Brain microvascular endothelial cell (primary cell): ENCODE measurements at places on chromosomes 6 and 20.

DNA sequence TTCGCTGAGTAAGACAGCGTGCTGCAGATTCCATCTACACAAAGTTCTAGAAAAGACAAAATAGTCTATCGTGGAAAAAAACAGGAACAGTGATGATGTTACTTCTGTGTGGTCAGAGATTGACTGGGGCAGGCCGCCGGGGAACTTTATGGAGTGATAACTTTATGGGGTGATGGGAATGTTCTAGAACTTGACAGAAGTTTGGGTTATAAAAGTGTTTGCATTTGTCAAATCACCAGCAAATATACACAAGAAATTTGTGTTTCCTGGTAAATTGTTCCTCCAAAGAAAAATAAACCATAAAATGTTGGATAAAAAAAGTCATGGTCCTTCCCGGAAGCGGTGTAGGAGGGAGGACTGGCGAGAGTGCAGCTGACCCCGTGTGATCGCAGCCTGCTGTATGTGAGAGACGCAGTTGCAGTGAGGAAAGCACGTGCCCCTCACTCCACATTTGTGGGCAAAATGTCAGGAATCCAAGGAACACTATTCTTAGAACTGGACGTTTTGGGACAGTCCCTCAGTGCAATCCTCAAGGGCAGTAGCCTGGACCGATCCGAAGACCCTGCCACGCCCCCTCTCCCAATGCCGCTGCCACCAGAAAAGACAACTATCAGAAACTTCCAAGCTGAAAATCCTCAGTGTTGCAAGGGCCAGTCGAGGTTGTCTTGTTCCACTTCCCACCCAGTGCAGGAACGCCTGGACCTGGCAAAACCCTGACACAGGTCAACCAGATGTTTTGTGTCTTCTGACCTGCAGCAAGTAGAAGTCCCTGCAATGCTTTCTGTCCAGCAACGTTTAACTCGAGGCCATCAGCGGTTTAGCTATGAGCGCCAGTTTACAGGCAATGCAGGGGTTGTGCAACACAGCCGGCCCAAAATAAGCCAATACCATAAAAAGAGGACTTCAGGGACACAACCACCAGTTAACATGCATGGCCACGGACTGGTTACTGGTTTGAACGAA lies 80.5 kb upstream of the QKI start:
- DNase-seq, result no peak

GRCh38 chr6:63883597-63883996 lies 248.0 kb downstream of the PHF3 start:
- DNase-seq, result no peak

DNA sequence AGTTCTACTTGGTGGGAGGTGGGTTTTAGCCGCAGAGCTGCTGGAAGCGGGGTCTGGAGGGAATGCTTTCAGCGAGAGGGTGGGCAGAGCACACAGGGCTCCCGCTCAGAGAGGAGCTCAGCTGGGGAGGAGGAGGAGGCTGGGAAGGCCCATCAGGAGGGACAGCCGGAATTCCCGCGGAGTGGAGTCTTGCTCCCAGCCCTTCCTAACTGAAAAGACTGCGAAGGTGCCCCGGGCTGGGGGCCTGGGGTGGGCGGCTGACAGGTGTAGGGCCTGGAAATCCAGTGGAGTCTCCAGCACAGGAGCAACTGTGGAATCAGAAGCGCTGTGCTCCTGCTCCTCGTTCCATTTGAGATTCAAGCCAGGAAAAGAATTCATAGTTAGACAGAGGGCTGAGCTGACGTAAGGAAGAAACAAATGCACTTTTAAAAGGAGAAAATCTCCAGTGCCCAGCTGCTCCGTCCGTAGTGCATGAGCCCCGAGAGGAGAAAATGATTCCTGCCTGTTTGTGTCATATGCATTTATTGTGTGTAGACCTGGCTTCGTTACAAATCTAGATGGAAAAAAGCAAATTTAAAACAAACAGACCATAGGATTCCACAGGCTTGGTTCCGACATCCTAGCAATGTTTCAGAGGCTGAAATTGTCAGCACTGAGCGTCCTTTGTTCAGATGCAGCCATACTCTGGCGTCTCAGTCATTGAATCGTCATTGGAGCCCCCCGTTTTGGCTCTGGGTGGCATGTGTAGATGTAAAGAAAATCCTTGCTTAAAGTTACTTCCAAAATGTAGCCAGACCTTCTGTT lies 197.7 kb downstream of the SMOC2 start:
- no peak for DNase-seq

- no peak for DNase-seq
Observed at GRCh38 chr20:63930971-63931553, 25.2 kb downstream of the UCKL1 start.

DNA sequence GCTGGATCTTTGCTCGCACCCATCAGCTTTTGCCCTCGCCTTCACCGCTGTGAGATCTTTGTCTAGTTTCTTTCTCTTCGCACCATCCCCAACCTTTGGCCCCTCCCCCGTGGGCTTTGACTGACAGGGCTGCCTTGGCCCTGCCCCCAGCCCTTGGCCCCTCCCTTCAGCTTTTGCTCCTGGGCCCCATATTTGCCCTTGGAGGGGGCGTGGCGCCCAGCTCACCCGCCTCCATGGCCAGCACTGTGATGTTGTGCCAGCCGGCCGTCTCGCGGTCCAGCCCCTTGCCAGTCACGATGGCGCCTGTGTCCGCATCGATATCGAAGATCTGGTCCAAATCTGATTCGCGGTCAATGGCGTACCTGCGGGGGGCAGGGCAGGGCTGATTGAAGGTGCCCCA lies 81.1 kb downstream of the CD40 start:
- no peak for DNase-seq

DNA sequence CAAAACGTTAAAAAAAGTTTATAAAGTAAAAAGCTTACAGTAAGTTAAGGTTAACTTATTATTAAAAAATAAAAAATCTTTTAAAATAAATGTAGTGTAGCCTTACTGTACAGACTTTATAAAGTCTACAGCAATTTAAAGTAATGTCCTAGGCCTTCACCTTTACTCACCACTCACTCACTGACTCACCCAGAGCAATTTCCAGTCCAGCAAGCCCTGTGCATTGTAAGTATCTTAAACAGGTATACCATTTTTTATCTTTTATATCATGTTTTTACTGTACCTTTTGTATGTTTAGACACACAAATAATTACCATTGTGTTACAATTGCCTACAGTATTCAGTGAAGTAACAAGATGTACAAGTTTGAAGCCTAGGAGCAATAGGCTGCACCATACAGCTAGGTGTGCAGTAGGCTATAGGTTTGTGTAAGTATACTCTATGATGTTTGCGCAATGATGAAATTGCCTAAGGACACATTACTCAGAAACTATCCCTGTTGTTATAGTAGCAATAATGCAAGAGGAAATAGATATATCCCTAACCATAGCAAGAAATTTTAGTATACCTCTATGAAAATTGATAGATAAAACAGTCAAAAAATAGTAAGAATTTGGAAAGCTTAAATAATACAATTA lies 39.5 kb downstream of the FBXO5 start:
- no peak for DNase-seq
